COR-L47 (cell line): ENCODE measurements at places on chromosomes 12 and 14.
A peak's percentile ranks its signal among the peaks of the same experiment; 100 is the strongest.

- no peak for DNase-seq
Measured at GRCh38 chr14:67031920-67032774, 157.1 kb upstream of the GARIN2 start.

GRCh38 chr12:126268222-126268621 is 1203.0 kb downstream of the AACS start:
- DNase-seq = no peak

DNA sequence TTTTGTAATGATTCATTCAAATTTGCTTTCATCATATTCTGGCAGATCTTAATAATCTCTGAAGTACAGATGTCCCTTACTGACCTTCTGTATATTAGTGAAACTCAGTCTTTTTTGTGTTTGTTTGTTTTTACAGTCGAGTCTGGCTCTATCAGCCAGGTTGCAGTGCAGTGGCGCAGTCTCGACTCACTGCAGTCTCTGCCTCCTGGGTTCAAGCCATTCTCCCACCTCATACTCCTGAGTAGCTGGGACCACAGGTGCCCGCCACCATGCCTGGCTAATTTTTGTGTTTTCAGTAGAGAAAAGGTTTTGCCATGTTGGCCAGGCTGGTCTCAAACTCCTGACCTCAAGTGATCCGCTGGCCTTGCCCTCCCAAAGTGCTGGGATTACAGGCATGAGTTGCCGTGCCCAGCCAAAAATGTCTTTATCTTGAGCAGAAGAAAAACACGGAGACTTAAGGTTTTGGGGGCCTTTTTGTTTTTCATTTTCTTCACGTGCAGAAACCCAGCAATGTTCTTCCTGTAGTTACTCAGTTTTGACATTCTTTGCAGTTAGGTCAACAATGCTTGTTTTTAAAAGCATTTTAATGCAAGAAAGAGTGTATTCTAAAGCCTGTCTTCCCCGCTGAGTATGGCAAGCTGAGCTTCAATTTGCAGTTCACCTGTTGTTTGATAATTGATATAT is 79.5 kb downstream of the FAR2 start:
- DNase-seq = no peak

GRCh38 chr12:105761075-105761474 is 377.7 kb downstream of the NUAK1 start:
- DNase-seq = peak; percentile 60

GRCh38 chr12:76123259-76124212 is 39.1 kb upstream of the NAP1L1 start:
- DNase-seq = no peak

DNA sequence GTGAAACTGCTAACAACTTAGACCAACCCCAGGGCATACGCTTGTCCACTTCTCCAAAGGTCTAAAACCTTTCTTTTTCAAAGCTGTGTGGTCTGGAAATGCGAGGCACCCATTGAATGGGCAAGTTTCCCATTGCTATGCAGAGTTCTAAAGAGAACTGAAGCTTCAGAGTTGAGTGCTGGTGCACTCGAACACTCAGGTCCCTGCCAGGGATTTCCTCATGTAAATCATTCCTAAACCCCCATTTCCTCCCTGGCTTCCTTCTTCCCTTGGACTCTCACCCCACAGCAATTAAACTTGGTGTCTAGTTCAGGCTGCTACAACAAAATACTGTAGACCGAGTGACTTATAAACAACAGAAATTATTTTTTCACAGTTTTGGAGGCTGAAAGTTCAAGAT is 2.2 kb upstream of the PXN start:
- no peak for DNase-seq
